Kidney epithelial cell (primary cell): ENCODE measurements at places on chromosomes 3 and 15.

- DNase-seq: no peak
These were observed 1.4 kb upstream of the IGDCC4 start for GRCh38 chr15:65423976-65424679.

GRCh38 chr15:95565690-95566089 lies 764.8 kb upstream of the NR2F2 start:
- DNase-seq: no peak

DNA sequence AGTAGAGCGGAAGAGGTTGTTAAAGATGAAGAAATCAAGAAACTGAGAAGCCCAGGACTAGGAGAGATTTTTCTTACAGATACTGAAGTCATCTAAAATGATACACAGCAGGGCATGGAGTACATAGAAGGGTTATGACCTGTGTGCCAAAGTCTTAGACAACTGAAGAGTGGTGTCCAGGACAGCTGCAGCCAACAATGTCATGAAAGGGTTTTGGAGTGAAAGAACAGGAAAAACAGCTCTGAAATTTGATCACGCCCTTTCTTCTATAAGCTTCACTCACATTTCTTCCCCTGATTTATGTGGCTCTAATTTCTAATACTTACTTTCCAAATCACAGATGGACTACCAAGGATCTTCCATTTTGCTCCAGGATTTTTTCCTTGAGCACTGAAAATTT lies 3.0 kb downstream of the CFAP20DC start:
- no peak for DNase-seq

DNA sequence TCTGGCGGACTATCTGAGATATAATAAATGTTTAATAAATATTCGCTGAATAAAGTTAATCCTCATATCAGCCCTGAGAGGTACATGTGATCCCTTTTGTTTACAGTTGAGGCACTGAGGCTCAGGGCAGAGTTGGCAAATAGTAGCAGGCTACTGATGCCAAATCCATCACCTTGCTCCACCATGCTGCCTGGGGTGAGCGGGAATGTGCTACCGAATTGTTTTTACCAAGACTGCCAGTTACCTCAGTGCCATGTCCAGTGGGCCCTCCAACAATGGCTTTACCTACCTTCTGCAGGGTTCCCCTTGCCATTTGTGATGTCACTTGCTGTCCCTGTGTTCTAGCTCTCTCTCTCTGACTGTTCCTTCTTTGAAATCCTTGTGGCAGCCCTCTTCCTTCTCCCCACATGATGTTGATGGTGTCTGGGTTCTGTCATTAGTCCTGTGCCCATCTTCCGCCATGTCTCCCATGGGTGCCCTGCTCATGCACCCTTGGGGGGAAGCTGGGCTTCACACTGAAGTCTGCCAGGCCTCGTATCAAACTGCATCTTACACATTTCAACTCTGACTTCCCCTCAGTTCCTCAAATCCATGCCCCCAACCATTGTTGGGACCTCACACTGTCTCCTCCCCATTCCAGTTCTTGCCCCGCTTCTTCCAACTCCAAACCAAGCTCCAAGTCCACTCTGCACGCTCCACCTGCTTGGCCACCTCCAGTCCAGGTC lies 35.4 kb downstream of the SLCO2A1 start:
- DNase-seq: no peak

GRCh38 chr15:72554471-72555425 lies 80.6 kb downstream of the ARIH1 start:
- DNase-seq: no peak

- DNase-seq: no peak
These were observed 163.1 kb downstream of the CHL1 start for GRCh38 chr3:359672-360071.

GRCh38 chr3:73855813-73856212 lies 231.1 kb upstream of the PDZRN3 start:
- no peak for DNase-seq

DNA sequence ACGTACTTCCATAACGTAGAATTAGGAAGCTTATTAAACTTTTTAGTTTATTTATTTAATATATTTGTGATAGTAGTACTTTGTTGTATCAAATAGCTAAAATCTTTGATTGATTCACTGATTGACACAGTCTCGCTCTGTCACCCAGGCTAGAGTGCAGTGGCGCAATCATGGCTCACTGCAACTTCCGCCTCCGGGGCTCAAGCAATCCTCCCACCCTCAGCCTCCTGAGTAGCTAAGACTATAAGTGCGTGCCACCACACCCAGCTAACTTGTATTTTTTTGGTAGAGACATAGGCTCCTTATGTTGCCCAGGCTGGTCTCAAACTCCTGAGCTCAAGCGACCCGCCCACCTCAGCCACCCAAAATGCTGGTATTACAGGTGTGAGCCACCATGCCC lies 5.7 kb downstream of the APH1B start:
- DNase-seq: no peak

DNA sequence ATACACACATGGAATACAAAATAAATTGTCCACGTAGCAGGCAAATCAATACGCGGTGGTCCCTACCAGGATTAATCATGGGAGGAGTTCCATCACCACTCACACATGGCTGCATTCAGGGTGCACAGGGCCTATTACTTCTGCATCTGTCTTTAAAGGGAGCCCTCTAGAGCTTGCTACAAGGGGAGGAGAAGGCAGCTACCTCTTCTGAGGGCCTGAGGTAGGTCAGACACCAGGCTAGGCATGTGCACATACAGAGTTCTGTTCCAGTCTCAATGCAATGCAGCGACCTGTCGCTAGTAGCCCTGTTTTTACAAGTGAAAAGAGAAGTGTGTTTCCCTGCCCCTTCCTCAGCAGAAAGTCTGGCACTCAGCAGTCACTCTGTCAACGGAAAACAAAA lies 102.7 kb downstream of the ROBO2 start:
- no peak for DNase-seq

DNA sequence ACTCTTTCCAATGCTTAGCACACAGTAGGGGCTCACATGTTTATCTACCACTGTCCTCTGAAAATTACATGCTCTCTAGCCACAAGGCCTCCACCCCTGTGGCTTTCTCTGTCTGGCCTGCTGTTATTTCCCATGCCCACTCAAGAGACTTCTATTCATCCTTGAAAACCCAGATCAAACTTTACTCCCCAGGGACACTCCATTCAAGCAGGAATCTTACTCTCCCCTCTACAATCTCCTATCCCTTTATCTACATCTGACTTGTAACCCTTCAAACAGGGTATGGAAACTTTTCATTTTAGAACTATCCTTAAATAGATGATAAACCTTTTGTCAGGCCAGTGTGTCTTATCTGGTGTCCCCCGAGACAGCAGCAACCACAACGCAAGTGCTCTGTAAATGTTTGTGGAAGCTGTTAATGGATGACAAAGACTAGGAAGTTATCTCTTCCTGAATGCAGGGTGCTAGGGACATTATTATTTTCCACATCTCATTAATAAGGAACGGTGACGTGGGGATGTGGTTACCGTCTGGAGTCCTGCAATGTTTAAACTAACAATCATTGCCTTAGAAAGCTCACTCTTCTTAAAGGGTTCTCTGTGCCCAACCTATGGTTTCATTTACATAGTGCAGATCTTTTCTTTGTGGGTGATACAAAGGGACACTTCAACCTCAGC lies 322.3 kb downstream of the ARRDC4 start:
- DNase-seq: no peak

DNA sequence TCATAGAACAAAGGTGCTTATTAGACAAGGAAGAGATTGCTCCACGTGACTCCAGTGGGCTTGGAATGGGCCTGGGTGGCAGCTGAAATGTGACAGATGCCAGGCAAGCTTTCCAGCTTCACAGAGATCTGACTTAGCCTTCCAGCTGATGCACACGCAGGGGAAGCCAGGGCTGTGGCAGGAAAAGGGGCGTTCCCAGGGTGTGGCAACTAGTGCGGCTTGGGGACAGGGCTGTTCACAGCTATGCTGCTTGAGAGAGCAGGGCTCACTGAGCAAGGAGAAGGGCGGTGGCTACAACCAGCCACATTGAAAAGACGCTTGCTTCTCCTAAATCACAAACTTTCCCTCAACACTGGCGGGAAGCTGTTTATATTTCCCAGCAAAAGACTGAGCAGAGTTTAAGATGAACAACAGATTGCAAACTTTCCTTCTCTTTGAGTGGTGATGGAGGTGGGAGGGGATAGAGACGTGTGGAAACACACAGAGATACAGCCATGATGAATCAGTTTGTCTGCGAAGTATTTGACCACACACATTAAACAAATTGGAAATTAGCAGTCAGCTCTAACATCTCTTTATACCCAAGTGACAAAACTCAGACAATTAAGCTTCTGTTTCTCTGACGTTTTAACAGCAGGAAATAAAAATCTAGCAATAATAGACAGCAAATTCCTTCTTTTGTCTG lies 127.5 kb downstream of the BDH1 start:
- no peak for DNase-seq

DNA sequence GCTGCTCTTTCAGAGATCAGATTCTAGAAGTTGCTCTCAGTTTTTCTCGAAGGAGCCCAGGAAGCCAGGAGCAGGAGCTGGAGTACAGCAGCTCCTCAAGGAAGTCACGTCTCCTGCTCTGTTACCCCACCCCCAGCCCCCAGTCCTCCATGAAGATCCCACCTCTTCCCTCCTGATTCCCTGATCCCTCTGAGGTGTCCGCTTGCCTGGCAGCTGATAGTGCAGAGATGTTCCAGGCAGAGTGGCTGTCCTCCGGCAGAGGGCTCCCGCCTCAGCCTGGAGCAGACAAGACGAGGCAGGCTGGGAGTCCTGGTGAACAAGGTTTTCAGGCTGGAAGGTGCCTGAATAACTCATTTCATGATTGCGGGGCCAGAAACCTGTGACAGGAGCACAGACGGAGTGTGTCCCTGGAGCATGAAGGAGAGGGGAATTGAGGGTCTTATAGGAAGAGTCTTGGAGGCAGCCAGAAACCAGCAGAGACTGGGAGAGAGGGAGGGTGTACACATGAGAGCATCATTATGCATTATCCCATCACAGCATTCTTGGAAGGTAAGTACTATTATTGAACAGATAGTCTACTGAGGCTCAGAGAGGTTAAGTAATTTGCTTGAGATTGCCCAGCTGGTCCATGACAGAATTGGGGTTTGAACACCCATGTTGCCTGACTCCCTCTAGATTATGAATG lies 1.2 kb downstream of the HRH1 start:
- no peak for DNase-seq

GRCh38 chr15:74826364-74826819 lies at the start of gene CPLX3:
CPLX3 (plus strand) TSS chr15:74826627; CDS start chr15:74826704, 77 bp downstream.
- no peak for DNase-seq

DNA sequence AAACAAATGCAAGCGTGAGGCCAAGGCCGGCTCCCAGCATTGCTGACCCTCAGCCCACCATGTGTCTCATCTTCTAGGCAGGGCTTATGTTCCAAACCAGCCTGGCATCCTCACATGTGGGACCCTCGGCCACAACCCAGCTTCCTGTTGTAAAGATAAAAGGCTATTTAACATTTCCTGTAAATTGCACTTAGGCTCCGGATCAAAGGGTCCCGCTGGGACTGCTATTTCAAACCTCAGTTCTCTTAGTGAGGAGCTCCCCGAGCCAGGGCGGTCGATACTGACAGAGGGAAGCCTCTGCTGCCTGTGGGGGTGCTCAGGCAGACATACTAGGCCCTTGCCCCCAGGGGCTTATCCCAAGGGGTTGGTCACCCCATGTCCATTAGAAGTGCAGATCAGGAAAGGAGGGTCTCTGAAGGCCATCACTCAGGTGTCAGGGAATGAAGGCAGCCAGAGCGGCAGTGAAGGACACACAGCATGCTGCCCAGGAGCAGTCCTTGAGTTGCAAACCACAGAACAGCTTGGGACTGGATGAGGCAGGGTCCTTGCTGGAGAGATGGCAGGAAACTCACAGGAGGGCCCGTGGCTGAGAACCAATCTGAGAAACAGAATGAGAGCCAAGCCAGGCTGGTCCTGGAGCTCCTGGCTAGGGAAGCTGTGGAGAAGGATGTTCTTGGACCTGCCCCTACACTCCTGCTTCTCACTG lies 239.9 kb downstream of the TLE3 start:
- DNase-seq: no peak

- no peak for DNase-seq
These were observed 28.1 kb downstream of the BCL2A1 start for GRCh38 chr15:79942741-79943481.

DNA sequence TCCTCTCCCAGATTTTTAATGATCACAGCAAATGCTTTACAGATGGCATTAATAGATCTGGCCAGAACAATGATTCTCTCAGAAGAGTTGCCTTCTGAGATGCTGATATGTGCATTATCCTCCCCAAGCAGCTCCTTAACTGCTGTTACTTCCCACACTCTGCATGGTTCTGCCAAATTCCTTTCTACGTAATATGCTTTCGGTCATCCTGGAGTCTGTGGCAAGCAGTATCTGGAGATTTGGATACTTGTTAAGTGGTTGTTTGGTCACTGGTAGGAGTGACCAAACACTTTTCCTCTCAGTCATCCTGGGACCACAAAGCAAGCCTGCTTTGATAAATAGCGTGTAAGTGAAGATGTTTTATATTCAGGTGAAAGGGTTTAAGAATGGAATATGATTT lies 71.1 kb upstream of the CCNL1 start:
- DNase-seq: no peak

DNA sequence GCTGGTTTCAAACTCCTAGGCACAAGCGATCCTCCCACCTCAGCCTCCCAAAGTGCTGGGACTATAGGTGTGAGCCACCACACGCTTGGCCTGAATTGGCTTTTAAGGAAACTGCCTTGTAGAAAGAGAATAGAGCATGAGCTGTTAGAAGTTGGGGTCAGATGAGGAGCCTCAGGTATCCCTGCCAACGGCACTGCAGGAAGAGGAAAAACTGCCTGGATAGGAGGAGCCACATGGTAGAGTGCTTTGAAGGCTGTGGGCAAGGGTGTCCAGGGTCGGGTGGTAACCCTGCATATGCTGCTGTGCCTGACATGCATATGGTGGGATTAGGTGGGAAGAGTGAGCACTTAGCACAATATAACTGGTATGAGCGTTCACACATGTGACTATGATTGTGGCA lies 55.0 kb downstream of the BSN start:
- no peak for DNase-seq

GRCh38 chr15:83200589-83200988 lies 7.0 kb downstream of the HDGFL3 start:
- no peak for DNase-seq

DNA sequence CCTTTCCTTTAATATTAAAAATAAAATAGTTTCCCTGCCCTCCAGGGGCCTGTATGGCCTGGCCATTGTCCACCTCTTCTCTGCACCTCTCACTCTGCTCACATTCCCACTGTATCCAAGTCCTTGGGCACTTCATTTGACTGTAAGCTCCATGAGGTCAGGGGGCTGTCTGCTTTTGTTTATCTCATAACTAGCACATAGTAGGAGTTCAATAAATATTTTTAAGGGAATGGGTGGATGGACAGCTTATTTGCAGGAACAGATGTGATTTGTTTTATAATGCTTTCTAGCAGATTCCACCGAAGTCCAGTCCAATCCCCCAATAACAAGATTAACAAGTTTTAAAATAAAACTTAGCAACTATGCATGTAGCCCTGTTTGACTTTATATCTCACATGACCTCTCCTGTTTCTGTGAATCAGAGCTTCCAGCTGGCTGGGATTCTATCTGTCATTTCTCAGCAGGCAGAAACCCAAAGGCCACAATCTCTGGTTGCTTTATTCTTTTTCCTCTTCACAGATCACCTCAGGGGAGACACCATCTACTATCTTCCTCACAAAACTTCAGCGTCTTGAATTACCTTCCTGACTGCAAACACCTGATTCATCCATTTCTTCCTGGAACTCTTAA lies 123.0 kb upstream of the NR2F2 start:
- no peak for DNase-seq

GRCh38 chr3:125107363-125107762 lies 51.6 kb upstream of the HEG1 start:
- DNase-seq: no peak

GRCh38 chr15:33188641-33189257 lies 5.8 kb downstream of the FMN1 start:
- DNase-seq: no peak

- DNase-seq: no peak
These were observed 212.2 kb upstream of the GOLIM4 start for GRCh38 chr3:168307893-168308292.

- no peak for DNase-seq
These were observed 183.7 kb downstream of the DPH6 start for GRCh38 chr15:35362195-35362829.
